ENCODE measurements at places on chromosomes 16 and 17. TPM values are rescaled to one million over a fixed set of nuclear protein-coding genes. Genes with fewer than 3 reads are reported as not detected.

GRCh38 chr16:31356566-31357323 is 1.8 kb downstream of the ITGAX start:
- no peak for DNase-seq
- H3K36me3 ChIP-seq: no peaks in the 10 kb centered on the region
- H3K4me1 ChIP-seq: peaks cover 27% of the 10 kb centered on the region
- H3K27ac ChIP-seq: no peak overlapping the region
- H3K27me3 ChIP-seq: no peaks in the 10 kb centered on the region

DNA sequence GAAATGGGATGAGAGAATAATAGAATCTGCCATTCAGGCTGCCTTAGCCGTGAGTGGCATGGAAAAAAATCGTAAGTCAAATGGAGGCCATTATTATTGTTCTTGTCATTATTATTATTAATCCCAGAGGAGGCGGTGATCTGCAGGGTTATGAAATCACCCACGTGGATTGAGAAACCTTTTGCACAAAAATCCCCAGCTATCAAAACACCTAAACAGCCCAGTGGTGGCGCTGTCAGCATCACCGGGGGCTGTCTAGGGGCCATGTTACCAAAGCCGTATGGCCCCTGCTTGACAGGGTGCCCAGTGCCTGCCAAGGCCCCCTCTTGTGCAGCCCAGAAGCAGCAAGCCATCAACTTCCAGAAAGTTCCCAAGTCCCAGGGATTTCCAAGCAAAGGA is 25.2 kb downstream of the CNGB1 start:
- no peak overlapping the region for H3K27ac ChIP-seq
- no peaks in the 10 kb centered on the region for H3K4me1 ChIP-seq
- H3K27me3 ChIP-seq: no peaks in the 10 kb centered on the region
- no peak for DNase-seq
- no peaks in the 10 kb centered on the region for H3K36me3 ChIP-seq

DNA sequence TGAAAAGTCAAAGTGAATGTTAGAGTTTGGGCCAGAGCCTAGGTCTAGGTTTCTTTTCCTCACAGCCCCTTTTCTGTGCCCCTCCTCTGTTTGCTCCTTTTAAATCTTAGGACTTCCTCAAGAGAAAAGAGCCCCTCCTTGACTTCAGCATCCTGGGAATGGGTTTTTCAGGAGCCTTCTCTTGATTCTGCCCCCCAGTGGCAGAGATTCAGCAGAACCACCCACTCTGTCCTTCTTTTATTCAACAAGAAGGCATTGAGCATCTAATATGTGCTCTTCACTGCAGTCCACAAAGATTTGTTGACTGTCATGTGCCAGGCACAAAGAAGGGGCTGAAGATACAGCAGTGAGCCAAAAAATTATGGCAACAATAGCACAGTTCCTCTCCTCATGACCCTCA is 270.8 kb upstream of the CDH5 start:
- no peak for DNase-seq
- no peaks in the 10 kb centered on the region for H3K4me1 ChIP-seq
- no peak overlapping the region for H3K4me3 ChIP-seq
- no peak overlapping the region for H3K27ac ChIP-seq

The ITPRIPL2 gene
- 0.19 TPM for total RNA-seq

DNA sequence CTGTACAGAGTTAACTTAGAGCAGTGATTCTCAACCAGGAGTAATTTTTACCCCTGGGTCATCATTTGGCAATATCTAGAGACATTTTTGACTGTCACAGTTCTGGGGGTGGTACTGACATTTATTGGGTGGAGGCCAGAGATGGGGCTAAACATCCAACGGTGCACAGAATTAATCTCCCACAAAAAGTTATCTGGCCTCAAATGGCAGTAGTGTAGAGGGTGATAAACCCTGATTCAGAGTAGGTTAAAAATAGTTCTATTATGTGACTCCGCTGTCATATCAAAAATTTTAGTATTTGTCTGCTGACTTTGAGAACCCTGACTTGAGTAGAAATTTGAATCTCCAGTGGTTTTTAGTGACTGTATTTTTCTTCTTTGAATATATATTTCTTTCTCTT is 19.1 kb downstream of the VPS35L start:
- no peak for DNase-seq
- H3K36me3 ChIP-seq: peaks cover 40% of the 10 kb centered on the region
- no peak overlapping the region for H3K4me3 ChIP-seq
- H3K27ac ChIP-seq: no peak overlapping the region
- H3K4me1 ChIP-seq: no peaks in the 10 kb centered on the region

The ZDHHC7 gene
- 17.9 TPM for total RNA-seq

GRCh38 chr16:73610160-73610559 is 562.2 kb upstream of the ZFHX3 start:
- no peak overlapping the region for H3K27ac ChIP-seq
- H3K36me3 ChIP-seq: no peaks in the 10 kb centered on the region
- no peak for DNase-seq
- no peaks in the 10 kb centered on the region for H3K4me1 ChIP-seq
- H3K4me3 ChIP-seq: no peak overlapping the region
- peaks cover 15% of the 10 kb centered on the region for H3K27me3 ChIP-seq

The TBC1D3 gene
- not detected for total RNA-seq

DNA sequence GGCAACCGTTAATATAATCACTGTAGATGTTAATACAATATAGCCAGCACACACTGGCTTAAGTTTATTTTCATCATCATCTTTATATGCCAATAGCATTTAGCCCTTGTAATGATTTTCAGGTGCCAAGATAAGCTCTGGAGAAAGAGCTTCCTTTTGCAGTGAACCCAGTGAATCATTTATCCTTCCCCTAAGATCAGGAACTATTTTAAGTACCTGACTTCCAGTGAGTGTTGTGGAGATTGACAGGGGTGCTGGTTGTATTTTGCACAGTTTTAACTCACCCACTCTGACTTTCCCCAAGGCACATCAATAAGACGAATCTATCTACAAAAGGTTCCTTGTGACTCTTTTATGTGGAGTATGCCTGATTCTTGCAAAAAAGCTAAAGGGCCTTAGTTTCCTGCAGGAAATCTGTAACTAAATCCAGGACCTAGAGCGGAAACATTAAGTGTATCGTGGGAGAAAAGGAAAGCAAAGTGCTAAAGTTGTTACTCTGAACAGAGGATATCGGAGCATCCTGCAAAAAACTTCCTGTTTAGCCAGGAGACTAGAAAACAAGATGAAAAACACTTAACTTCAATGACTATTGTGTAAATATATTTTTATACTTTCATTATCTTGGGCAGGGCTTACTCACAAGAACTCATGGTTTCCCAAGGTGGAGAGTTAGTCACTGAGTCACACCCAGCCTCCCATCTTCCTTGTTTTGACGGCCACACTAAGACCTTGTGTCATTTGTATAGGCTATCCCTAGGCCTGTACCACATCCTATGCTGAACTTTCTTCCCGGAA is 183.6 kb downstream of the MAP2K6 start:
- H3K27ac ChIP-seq: no peak overlapping the region
- peaks cover 10% of the 10 kb centered on the region for H3K4me1 ChIP-seq

DNA sequence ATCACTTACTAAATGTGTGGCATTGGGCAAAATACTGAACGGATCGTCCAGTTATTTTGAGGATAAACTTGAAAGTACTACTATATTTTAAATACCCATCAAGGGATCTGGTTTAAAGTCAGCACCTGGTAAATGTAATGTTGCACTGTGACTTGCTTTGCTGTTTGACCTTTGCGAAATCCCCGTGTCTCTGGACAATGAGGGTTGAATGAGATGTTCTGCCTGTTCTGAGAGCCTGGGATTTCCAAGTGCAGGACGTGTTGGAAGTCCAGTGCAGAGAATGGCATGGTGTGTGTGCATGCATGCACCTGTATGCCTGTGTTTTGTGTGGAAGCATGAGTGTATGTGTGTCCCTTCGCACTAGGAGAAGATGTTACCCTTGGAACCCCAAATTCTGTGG is 106.6 kb downstream of the N4BP1 start:
- no peak for DNase-seq
- no peaks in the 10 kb centered on the region for H3K4me1 ChIP-seq
- H3K4me3 ChIP-seq: no peak overlapping the region
- H3K36me3 ChIP-seq: no peaks in the 10 kb centered on the region

DNA sequence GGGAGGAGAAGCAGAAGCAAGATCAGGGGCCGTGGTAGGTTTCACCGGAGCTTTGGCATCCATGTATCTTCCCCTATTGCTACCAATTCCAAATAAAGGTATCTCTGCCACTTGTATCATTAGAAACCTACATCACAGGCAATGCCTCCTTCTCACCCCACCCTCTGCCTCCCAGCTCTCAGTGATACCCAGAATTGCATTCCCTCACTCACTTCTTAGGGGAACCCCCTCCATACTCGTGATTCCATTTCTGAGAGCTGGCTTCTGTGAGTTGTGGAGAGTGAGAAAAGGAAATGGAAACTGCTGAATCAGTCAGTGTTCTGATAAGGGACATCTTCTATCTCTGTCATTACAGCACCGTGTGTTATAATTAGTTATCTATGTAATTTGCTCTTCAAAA is 2.3 kb upstream of the CCL3 start:
- DNase-seq: peak; percentile 64
- peaks cover 24% of the 10 kb centered on the region for H3K27me3 ChIP-seq
- no peak overlapping the region for H3K27ac ChIP-seq
- peaks cover 23% of the 10 kb centered on the region for H3K4me1 ChIP-seq
- H3K4me3 ChIP-seq: no peak overlapping the region
- no peaks in the 10 kb centered on the region for H3K36me3 ChIP-seq

DNA sequence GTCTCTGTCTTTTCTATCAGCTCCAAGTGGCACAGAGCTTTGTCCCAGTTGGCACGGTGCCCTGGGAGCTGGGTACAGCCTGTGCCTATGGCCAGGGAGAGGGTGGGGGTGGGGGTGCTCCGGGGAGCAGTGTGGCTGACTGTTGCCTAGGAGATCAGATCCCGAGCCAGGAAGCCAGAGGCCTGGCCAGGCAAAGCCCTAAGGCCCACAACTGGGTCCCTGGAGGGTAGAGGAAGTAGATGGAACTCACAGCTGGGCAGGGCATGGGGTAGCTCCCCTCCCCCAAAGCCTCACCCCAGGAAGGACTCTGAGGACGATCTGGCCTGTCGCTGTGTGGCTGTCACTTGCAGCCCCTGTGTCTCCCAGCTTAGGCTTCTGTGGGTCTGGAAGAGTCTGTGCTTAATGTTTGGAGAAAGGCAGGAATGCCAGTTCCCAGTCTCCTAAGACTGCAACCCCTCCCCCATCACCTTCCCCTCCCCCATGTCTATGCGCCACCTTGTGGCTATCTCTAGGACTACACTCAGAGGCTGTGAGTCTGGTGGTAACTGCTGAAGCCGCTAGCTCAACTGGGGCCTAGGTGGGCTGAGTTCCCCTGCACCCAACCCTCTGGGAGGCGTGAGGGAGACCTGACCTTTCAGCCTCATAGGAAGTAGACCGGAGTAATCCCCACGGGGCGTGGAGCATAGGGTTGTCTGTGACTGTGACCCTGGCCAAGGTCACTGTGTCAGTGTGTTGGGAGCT is 12.6 kb downstream of the THRA start:
- no peaks in the 10 kb centered on the region for H3K27me3 ChIP-seq
- H3K4me1 ChIP-seq: peaks cover 36% of the 10 kb centered on the region
- H3K36me3 ChIP-seq: no peaks in the 10 kb centered on the region
- H3K4me3 ChIP-seq: no peak overlapping the region
- H3K27ac ChIP-seq: no peak overlapping the region

GRCh38 chr17:51419476-51419875 is 159.1 kb downstream of the UTP18 start:
- H3K36me3 ChIP-seq: no peaks in the 10 kb centered on the region
- DNase-seq: no peak
- H3K27ac ChIP-seq: no peak overlapping the region
- no peaks in the 10 kb centered on the region for H3K27me3 ChIP-seq

The SLC12A3 gene
- not detected for total RNA-seq

DNA sequence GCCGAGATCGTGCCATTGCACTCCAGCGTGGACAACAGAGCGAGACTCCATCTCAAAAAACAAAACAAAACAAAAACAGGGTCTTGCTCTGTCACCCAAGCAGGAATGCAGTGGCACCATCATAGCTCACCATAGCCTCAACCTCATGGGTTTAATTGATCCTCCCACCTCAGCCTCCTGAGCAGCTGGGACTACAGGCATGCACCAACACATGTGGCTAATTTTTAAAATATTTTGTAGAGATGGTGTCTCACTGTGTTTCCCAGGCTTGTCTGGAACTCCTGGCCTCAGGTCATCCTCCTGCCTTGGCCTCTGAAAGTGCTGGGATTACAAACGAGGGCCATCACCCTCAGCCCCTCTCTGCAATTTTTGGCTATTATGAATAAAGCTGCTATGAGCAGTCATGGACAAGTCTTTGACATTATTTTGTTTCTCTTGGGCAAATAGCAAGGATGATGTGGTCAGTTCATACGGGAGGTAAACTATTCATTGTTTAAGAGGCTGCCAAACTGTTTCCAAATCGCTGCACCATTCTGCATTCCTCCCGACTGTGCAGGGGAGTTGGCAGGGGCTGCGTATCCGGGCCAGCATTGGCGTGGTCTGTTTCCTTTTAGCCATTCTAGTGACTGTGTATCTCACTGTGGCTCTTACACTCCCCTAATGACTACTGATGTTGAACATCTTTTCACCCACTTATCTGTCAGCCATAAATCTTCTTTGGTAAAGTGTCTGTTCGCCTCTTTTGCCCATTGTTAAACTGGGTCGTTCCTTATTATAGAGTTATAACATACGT is 21.1 kb downstream of the EIF4A3 start:
- H3K4me3 ChIP-seq: no peak overlapping the region
- no peaks in the 10 kb centered on the region for H3K4me1 ChIP-seq
- DNase-seq: no peak
- H3K27me3 ChIP-seq: peaks cover 5% of the 10 kb centered on the region

DNA sequence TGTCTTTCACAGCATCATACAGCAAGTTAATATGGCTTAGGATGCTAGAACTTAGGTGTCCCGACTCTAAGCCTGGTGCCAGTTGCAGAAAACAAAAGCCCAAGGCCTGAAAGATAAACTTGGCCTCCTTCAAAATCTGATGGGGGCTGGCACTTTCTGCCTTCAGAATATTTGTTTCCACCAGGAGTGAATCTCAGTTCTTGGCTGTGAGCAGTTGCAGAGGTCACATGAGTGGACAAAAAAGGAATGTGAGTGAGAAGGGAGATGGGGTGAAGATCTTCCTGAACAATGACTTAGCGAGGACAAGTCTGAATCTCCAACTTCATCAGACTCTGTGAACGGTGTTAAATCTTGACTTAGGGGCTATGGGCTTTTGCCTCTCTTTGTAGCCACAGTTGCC is 46.6 kb downstream of the HOXB1 start:
- no peak for DNase-seq
- H3K27ac ChIP-seq: no peak overlapping the region
- H3K36me3 ChIP-seq: no peaks in the 10 kb centered on the region
- H3K4me3 ChIP-seq: no peak overlapping the region
- H3K27me3 ChIP-seq: peaks cover 4% of the 10 kb centered on the region
- H3K4me1 ChIP-seq: peaks cover 29% of the 10 kb centered on the region

The CTF1 gene
- 0.27 TPM for total RNA-seq

The ASGR1 gene
- 0.64 TPM for total RNA-seq

GRCh38 chr16:67053767-67054334 is 24.9 kb downstream of the CBFB start:
- peaks cover 8% of the 10 kb centered on the region for H3K36me3 ChIP-seq
- peaks cover 48% of the 10 kb centered on the region for H3K4me1 ChIP-seq
- peak overlapping the region; percentile 32 for H3K27ac ChIP-seq
- H3K27me3 ChIP-seq: no peaks in the 10 kb centered on the region

- peaks cover 15% of the 10 kb centered on the region for H3K4me1 ChIP-seq
- peaks cover 37% of the 10 kb centered on the region for H3K27me3 ChIP-seq
- H3K4me3 ChIP-seq: no peak overlapping the region
- H3K27ac ChIP-seq: no peak overlapping the region
- H3K36me3 ChIP-seq: no peaks in the 10 kb centered on the region
These were observed 1.1 kb downstream of the MT1E start for GRCh38 chr16:56626685-56627084.

- no peak overlapping the region for H3K4me3 ChIP-seq
- peaks cover 3% of the 10 kb centered on the region for H3K36me3 ChIP-seq
- no peaks in the 10 kb centered on the region for H3K4me1 ChIP-seq
- peaks cover 10% of the 10 kb centered on the region for H3K27me3 ChIP-seq
- no peak for DNase-seq
These were observed 225.4 kb upstream of the NLRP1 start for GRCh38 chr17:5809580-5810188.

All from activated naive CD4-positive, alpha-beta T cell treated with anti-CD3 and anti-CD28 coated beads for 36 hours (primary cell).